ENCODE measurements at places on chromosomes 1 and 21. TPM values are rescaled to one million over a fixed set of nuclear protein-coding genes. Genes with fewer than 3 reads are reported as not detected.
A peak's percentile ranks its signal among the peaks of the same experiment; 100 is the strongest.

The HAPLN2 gene
- total RNA-seq, result not detected

The IVL gene
- total RNA-seq, result 1.0 TPM

GRCh38 chr1:177794376-177794991 is 175.4 kb downstream of the SEC16B start:
- no peak for DNase-seq

- DNase-seq, result no peak
These were observed 270.0 kb downstream of the AKT3 start for GRCh38 chr1:243580072-243580471.

GRCh38 chr1:174550296-174550695 is 102.5 kb downstream of the GPR52 start:
- DNase-seq, result peak; percentile 75
